ENCODE measurements at places on chromosomes 4 and X. TPM values are rescaled to one million over a fixed set of nuclear protein-coding genes. Genes with fewer than 3 reads are reported as not detected.

The MAGEA1 gene
- not detected for polyA plus RNA-seq

The RTL9 gene
- polyA plus RNA-seq = 0.25 TPM

The DCX gene
- polyA plus RNA-seq = 2.5 TPM

The NR0B1 gene
- 0.47 TPM for polyA plus RNA-seq

The RNF150 gene
- 25.6 TPM for polyA plus RNA-seq

Measured in renal pelvis (tissue), 12 donors.